ENCODE measurements at places on chromosomes 5 and 9.
A peak's percentile ranks its signal among the peaks of the same experiment; 100 is the strongest.

GRCh38 chr5:59436364-59437148 lies 457.0 kb downstream of the PDE4D start:
- DNase-seq = no peak

DNA sequence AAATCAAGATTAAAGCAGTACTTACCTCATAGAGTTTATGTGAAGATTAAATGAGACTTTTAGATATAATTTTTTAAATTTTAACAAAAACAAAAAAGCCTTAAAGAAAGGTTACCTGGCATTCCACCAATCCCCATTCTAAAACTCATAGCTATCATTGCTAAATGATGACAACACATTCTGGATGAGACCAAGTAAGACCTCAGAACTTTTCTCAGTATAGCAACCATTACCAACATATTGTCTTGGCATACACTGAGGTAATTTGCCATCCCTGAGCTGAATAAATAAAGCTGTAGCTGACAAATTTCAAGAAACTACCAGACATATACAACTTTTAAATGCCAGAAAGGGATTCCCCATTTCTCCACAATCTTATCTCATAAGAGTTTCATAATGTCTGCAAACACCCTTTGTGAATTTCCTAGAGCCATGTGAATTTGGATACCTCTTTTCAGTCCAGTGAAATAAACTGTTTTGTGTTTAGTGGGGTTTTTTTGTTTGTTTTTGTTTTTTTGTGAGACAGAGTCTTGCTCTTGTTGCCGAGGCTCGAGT lies 29.5 kb downstream of the RANBP3L start:
- DNase-seq = no peak

- no peak for DNase-seq
These were observed 193.5 kb downstream of the GAS1 start for GRCh38 chr9:86753836-86754235.

GRCh38 chr9:98967257-98967656 lies 23.6 kb downstream of the COL15A1 start:
- no peak for DNase-seq

DNA sequence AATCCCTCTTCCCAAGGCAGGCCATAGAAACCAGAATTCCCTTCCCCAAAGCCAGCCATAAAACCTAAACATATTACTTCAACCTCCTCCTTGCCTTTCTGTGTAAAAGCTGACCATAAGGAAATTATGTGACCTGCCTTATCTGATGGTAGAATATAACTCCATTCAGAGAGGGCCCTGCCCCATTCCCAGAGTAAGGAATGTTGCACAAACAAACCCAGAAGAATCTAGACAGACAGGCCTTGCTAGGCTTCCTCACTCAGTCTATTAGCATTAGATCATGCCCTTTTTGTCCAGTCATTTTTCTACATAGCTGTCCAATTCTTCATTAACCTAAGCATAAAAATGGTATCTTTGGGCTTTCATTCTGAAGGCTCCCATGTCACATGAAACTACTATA lies 17.8 kb upstream of the IFNB1 start:
- no peak for DNase-seq

DNA sequence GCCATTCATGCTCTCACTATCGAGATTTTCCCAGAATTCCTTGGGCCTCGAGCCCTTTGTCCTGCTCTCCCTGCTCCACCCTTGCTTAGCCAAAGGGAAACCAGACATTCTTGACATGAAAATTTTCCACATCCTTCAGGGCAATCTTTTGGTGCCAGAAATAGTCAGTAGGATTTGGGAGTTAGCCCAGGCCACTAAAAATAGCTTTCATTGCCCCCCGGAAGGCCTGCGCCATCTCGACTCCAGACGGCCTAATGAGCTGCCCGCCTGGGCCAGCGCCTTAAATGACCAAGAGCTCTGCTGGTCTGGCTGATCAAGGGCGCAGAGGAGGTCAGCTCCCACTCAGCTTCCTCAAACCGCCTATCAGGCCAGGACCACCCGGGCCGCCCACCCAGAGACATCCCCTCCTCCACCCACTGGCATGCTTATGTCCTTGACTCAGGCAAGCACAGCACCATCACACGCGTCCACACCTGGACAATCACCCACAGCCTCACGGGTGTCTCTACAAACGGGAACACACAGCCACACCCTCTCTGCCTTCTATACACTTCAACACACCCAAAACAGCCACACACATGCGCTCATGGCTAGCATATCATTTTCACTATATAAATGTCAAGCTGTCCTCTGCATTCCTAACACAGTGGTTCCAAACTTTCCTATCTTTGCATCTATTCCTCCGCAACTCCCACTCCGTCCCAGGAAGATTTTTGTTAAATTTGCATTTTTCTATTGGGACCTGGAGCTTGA lies 20.9 kb downstream of the DUSP1 start:
- no peak for DNase-seq

GRCh38 chr5:73661753-73662152 lies 35.8 kb downstream of the ARHGEF28 start:
- no peak for DNase-seq

DNA sequence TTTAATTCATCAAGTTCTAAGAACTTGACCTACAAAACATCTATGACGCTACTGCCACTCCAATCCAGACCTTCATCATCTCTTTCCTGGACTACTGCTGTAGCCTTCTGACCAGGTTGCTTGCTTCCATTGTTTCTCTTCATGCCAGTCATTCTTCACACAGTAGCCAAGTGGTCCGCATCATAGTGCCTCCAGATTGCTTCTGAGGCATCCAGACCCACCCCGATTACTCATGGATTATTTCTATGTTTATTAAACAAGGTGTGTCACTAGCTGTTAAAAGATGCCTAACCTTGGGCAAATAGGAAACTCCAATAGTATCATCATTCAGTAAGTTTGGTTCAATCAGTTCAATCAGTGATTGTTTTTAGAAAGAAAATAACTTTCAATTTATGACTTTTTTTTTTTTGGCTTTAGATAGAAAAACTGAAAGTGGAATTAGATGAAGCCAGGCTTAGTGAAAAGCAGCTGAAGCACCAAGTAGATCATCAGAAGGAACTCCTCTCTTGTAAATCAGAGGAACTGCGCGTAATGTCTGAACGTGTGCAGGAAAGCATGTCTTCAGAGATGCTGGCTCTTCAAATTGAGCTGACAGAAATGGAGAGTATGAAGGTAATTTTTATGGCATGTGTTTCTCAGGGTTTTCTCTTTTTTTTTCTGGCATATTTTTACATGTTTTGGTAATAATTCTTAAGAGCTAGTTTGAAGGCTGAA lies 9.5 kb downstream of the SPDL1 start:
- no peak for DNase-seq

DNA sequence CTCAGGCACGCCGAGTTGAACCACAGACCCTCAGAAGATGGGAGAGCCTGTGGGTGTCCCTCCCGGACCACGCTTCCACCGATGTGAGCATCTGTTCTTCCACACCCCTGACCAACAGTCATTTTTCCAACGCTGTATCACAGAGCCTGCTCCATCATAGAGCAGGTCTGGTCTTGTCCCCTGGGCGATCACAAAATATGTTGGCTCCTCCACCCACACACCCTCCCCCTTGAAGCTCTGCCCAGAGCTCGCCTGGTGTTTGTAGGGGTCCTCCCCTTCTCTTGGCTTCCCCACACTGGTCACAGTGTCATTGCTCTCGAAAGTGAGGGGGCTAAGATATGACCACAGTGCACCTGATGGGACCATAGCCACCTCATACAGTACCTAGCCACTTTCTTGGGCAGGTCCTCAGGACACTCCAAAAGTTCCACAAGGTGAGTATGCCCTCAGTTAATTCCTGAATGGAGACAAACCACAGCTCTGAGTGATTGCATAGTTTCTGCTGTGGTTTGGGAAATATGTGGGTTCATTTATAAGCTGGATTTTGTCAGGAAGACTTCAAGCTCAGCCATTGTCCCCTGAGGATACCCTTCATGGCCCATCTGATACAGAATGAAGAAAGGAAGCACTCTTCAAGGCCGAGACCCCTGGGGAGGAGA lies 3.5 kb upstream of the ZNF618 start:
- no peak for DNase-seq

GRCh38 chr5:142548739-142549275 lies 137.1 kb downstream of the FGF1 start:
- DNase-seq = peak; percentile 86

All from NB4 (cell line).